NCI-H2081 treated with DMSO at 0.1 percent for 48 hours (cell line): ENCODE measurements at places on chromosomes 5 and 9.

DNA sequence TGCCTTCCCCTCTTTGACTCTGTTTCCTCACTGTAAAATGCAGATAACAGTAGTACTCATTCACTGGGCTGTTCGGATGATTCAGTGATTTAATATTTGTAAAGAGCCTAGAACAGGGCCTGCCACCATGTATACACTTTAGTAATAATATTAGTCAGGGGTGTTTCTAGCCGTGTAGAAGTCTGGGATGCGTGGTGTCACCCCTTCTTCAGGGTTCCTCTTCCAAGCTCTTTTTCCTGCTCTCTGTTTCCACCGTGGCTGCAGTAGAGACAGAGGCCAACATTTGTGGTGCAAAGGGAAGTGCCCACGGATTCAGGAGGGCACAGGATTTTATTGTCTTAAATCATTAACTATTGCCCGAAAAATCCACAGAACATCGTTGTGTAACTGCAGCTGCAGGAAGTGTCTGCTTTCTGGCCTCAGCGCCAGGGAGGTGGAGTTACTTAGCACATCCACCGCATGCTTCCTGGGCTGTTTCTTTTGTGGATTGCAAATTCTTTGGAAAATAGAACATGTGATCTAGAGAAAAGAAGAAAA is 61.7 kb downstream of the TRIO start:
- DNase-seq: peak; percentile 75

- no peak for DNase-seq
Measured at GRCh38 chr5:71662381-71662780, 56.7 kb upstream of the CARTPT start.

DNA sequence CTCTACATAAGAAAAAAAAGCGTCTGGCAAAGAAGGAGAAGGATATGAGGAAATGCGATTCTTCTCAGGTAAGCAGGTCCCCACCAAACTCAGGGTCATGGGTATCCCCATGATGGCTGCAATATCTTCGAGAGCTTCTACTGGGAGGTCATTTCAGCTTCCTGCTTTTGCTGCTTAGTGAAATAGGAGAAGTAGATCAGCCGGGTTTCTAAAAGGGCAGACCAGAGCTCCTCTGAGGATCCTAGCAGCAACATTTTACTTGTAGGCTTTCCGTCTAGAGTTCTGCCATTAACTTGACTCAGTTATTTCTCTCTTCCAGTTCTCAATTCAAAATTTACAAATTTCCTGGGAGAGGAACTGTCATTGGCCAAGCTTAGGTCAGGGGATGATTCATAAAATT is 134.7 kb downstream of the DPYSL3 start:
- no peak for DNase-seq

GRCh38 chr9:135281151-135281550 is 193.7 kb downstream of the OLFM1 start:
- DNase-seq: no peak

DNA sequence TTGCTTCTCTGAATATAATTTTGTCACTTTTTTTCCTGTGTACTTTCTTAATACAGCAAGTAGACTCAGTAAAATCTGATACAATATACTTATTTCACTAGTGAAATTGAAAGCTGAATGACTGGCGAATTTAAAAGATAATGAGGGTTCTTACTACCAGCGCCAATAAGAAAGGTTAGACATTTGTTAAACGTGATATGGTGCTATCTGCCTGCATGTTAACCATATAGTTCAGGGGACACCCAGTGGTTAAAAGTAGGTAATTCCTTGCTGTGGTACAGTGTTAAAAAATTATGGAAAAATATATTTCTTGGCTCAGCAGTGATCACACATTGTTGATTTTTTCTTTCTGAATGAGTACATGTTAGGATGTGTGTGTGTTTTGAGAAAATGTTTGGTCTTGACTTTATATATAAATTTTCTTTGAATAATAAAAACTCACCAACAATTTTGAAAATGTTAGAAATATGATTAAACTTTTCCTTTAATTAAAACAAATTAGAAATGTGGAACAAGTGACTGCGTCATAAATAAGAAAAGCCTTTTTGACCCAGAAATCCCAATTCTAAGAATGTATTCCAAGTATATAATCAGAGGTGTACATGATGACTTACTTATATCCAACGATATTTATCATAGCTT is 25.8 kb downstream of the CAST start:
- DNase-seq: no peak

- DNase-seq: no peak
Measured at GRCh38 chr5:14242871-14243383, 99.8 kb downstream of the TRIO start.

- no peak for DNase-seq
Measured at GRCh38 chr5:138772986-138773594, 19.9 kb downstream of the CTNNA1 start.

DNA sequence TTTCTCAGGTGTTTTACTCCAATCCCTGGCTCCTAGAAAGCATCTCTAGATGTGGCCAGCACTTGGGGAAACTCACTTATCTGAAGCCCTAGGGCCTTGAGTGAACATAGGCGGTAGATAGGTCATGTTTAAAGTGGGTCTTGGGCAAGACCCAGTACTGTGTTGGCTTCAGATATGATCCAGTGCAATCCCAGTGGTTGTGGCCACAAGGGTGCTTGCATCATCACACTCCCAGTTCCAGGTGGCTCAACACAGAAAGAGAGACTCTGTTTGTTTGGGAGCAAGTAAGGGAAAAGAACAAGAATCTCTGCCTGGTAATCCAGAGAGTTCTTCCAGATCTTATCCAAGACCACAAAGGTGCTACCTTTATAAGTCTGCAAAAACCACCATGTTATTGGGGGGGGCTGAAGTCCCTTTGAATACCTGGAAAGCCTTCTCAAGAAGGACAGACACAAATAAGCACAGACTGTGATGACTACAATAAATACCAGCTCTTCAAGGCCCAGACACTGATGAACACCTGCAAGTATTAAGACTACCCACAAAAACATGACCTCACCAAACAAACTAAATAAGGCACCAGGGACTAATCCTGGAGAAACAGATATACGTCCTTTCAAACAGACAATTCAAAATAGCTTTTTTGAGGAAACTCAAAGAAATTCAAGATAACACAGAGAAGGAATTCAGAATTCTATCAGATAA is 114.7 kb downstream of the LURAP1L start:
- no peak for DNase-seq

- DNase-seq: no peak
Measured at GRCh38 chr9:122200960-122201595, 27.7 kb downstream of the LHX6 start.

DNA sequence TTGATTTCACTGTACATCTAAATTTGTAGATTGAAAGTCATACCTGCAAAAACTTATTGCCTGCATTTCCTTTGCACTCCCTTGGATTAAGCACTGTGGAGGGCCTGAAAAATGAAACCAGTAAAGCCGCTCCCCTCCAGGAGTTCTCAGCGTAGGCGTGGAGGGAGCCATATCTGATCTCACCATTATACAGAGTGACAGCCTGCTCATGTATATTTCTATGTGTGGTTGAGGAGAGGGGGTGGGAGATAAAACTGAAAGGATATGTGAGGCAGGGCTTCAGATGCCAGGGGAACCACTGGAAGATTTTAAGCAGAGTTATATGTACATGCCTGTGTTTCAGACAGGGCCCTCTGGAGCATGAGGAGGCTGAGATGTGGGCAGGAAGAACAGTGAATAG is 303.0 kb downstream of the MSX2 start:
- no peak for DNase-seq

GRCh38 chr5:59001154-59001553 is 418.3 kb downstream of the RAB3C start:
- no peak for DNase-seq

GRCh38 chr9:111320631-111321030 is 9.4 kb downstream of the OR2K2 start:
- DNase-seq: no peak
